Uterine smooth muscle cell (primary cell): ENCODE measurements at places on chromosomes 3 and 15. TPM values are rescaled to one million over a fixed set of nuclear protein-coding genes. Genes with fewer than 3 reads are reported as not detected.

IQCF5 gene
- not detected in 2 replicates for total RNA-seq

ACTL6A gene
- 65.1 and 140 TPM in 2 replicates for total RNA-seq

CLDN16 gene
- 0.12 TPM in 1 of 2 replicates, not detected in the other for total RNA-seq

AADAC gene
- total RNA-seq: 0.12 TPM in 1 of 2 replicates, not detected in the other

WDR49 gene
- total RNA-seq: under 0.01 and 0.25 TPM in 2 replicates

ANKUB1 gene
- not detected in 2 replicates for total RNA-seq

AKAP13 gene
- 80.1 and 93.7 TPM in 2 replicates for total RNA-seq

ACTC1 gene
- total RNA-seq: not detected in 2 replicates

OSTN gene
- total RNA-seq: 0.12 and 0.33 TPM in 2 replicates

SLC28A1 gene
- under 0.01 and 0.12 TPM in 2 replicates for total RNA-seq

ANKRD34C gene
- not detected in 2 replicates for total RNA-seq

SNX22 gene
- total RNA-seq: 0.33 and 0.87 TPM in 2 replicates

LRRC31 gene
- total RNA-seq: not detected in 2 replicates

TEX9 gene
- total RNA-seq: 3.1 and 4.1 TPM in 2 replicates

TLR9 gene
- under 0.01 TPM in 1 of 2 replicates, not detected in the other for total RNA-seq

MYZAP gene
- total RNA-seq: 1.2 and 1.6 TPM in 2 replicates

SPATA16 gene
- not detected in 2 replicates for total RNA-seq

EOMES gene
- total RNA-seq: not detected in 2 replicates

MIX23 gene
- total RNA-seq: 31.7 and 48.6 TPM in 2 replicates

XCR1 gene
- under 0.01 TPM in 1 of 2 replicates, not detected in the other for total RNA-seq

INO80 gene
- total RNA-seq: 28.1 and 32.6 TPM in 2 replicates

KLHDC8B gene
- 16.9 and 21.5 TPM in 2 replicates for total RNA-seq

RTP3 gene
- not detected in 2 replicates for total RNA-seq

ISLR2 gene
- total RNA-seq: under 0.01 and 0.25 TPM in 2 replicates

CKMT1A gene
- total RNA-seq: not detected in 2 replicates

MYL3 gene
- not detected in 2 replicates for total RNA-seq

HYAL3 gene
- total RNA-seq: 3.0 and 3.2 TPM in 2 replicates

NR2C2 gene
- 21.8 and 25.7 TPM in 2 replicates for total RNA-seq

CADPS gene
- 11.9 and 32.5 TPM in 2 replicates for total RNA-seq

GOLGA6D gene
- 0.12 TPM in 1 of 2 replicates, not detected in the other for total RNA-seq
